GM12892 (cell line): ENCODE measurements at places on chromosomes 2 and 18.

- no peak for DNase-seq
Observed at GRCh38 chr2:224849264-224849663, 133.1 kb upstream of the CCDC195 start.

- DNase-seq: no peak
Observed at GRCh38 chr2:232435375-232435648, 20.6 kb upstream of the ALPI start.

DNA sequence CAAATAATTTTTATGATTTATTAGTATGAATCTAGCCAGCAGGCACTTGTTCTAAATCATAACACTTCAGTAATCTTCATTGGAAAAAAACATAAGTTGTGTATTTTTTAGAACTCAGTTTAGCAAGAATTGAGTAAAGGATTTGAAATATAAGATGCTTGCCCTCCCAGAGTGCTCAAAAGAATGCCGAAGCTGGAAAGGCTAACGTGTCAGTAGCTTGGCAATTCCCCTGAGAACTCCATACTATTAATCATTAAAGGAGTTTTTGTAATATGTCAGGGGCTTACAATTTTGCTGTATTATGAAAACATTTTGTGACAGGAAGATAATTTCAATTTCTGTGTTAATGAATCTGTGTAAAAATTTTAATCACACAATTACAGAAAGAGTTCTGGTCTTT lies 122.7 kb downstream of the GULP1 start:
- DNase-seq: no peak

GRCh38 chr2:57696016-57696415 lies 350.6 kb upstream of the VRK2 start:
- DNase-seq: no peak

GRCh38 chr2:7060631-7061449 lies 143.6 kb downstream of the RNF144A start:
- DNase-seq: no peak

GRCh38 chr18:62738639-62739038 lies 23.3 kb downstream of the PHLPP1 start:
- DNase-seq: no peak
